ENCODE measurements at places on chromosomes 2 and 18.

GRCh38 chr2:48792030-48792429 lies 36.5 kb upstream of the LHCGR start:
- no peak for DNase-seq

DNA sequence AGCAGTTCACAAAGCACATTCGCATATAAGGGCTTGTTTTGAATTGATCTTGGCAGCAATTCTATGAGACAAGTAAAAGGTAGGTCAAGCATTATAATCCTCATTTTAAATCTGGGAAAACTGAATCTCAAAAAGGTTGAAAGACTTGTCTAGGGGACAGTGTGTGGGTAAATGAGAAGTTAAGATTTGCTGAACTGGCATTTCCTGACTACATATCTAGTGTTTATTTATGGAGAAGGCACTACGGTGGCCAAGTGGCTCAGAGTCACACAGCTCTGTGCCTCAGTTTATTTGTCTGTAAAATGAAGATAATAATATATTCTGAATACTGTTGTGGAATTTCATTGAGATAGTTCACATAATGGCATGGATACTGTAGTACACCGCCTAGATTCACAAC lies 16.3 kb upstream of the IL1RN start:
- no peak for DNase-seq

DNA sequence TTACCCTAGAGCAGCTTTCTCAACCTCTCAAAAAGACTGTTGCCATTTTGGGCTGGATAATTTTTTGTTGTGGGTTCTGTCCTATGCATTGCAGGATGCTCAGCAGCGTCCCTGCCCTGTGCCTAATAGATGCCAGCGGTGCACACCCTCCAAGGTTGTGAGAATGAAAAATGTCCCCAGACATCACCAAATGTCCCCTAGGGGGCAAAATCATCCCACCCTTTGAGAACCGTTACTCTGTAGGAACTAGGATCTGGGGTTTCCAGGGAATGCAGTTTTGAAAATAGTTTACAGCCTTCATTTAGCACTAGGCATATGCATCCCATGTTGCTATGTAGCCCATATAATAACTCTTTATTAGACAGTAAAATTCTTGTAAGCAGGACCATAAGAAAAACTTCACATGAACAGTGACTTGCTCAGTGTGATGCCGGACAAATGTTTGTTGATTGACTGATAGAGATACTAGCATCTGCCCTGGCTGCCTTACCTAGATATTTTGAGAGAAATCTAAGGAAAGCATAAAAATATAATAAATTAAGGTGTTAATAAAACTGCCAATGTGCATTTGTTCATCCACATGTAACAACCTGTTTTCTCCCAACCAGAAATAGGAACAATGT lies 79.2 kb upstream of the EPC2 start:
- DNase-seq: no peak

- no peak for DNase-seq
Observed at GRCh38 chr2:47118581-47118980, 36.5 kb downstream of the STPG4 start.

GRCh38 chr2:190696792-190697398 lies 48.0 kb downstream of the NAB1 start:
- DNase-seq: no peak

- no peak for DNase-seq
Observed at GRCh38 chr2:156464106-156464505, 27.9 kb downstream of the GPD2 start.

DNA sequence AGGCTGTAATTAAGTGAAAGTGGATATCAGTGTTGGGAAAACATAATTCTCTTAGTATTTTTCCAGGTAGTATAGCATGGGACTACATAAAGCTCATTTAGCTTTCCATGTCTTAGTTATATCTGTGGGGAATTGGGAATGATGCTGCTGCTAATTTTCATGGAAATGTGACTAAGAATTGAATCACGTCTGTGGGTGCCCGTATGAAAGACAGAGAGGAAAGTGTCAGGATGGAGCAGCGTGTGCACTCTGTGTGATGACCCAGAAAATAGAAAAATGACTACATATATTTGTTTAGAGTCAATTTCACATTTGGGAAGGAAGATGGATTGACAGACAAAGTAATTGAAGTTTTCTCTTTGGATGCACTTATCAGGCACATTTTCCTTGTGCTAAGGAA lies 212.1 kb downstream of the PTPRM start:
- no peak for DNase-seq

GRCh38 chr2:232103140-232103737 lies 141.7 kb downstream of the DIS3L2 start:
- DNase-seq: no peak

DNA sequence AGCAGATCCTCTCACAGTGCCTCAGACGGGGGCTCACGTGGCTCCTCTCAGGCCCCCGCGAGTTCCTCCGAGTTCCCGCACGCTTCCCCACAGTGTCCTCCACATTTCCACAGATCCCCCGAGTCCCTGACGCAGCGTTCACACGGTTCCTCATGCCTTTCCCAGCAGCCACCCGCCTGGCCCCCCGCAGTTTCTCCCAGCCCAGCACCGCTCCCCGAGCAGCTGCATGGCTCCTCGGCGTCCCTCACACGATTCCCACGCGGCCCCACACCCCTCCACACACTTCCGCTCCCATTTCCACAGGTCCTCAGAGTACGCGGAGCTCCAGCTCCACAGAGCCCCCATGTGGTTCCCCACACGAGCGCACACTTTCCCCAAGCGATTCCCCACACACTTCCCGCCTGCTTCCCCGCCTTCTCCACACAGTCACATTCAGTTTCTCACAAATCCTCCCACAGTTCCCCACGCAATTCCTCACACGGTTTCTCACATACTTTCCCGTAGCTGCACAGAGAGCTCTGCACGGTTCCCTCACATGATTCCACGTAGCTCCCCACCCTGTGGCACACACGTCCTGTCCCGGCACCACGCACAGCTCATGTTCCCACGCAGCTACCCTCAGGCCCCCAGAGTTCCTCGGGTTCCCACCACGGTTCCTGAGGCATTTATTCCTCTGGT lies 39.9 kb downstream of the KIF1A start:
- DNase-seq: no peak

DNA sequence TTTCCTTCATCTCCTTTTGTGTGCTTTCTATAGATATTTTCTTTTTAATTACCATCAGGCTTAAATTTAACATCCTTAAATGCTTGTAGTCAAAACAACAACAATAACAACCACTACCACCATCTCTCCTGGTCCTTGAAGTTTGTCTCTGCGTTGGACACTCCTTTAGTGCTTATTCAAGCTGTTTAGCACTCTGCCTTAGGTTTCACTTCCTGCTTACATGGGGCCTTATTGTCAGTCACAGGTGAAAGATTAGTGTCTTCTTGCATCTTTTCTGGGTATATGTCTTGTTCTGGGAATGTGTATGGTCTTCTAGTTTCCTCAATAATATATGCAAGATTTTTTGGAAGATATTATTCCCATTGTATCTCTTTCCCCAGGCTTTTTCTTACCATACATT lies 240.1 kb upstream of the NXPH2 start:
- DNase-seq: no peak

DNA sequence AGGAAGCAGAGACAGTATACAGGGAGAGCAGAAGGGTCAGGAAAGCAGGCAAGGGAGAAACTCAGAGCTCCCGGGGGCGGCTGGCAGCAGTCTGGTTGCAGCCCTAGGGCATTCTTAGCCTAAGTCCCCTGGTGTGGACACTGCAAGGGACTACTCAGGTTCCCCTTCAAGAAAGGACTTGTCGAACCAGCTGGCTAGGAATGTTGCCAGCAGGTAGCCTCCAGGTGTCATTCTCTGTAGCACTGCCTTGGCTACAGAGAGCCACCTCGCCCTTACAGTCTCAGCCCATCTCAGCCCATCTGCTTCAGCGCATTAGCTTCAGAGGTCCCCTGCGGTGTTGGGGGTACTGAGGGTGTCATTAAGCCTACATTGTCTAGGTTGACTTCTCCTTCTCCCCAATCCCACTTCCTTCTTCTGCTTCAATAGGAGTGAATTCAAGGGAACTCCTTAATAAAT lies 11.3 kb upstream of the TMSB10 start:
- DNase-seq: no peak

DNA sequence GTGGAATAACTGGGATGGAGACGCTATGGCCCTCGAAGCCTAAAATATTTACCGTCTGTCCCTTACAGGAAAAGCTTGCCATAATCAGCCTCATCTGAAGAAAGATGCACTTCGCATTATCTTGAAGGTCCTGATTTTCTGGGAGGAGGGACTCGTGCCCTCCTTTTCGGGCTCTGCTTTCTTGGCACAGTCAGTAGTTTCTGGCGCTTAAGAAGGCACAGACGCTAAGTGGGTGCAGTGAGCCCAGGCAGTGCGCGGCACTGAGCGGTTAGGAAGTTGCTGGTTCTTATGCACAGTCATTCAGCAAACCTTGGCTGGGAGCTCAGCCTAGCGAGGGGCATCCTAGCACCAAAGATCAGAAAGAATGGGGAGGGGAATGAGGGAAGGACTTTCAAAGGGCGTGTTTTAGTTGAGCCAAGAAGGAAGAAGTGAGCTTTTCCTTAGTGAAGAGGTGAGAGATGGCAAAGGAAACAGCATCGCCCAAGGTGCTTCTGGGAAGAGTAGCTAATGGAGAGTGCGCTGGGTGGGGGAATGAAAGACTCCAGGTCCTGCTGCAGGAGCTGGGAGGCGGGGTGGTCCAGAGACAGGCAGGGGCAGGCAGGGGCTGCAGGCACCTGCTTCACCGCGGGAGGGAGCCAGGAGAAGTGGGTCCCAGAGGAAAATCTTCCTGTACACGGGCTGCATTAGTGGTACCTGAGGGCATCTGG lies 64.1 kb downstream of the ZCCHC2 start:
- no peak for DNase-seq

DNA sequence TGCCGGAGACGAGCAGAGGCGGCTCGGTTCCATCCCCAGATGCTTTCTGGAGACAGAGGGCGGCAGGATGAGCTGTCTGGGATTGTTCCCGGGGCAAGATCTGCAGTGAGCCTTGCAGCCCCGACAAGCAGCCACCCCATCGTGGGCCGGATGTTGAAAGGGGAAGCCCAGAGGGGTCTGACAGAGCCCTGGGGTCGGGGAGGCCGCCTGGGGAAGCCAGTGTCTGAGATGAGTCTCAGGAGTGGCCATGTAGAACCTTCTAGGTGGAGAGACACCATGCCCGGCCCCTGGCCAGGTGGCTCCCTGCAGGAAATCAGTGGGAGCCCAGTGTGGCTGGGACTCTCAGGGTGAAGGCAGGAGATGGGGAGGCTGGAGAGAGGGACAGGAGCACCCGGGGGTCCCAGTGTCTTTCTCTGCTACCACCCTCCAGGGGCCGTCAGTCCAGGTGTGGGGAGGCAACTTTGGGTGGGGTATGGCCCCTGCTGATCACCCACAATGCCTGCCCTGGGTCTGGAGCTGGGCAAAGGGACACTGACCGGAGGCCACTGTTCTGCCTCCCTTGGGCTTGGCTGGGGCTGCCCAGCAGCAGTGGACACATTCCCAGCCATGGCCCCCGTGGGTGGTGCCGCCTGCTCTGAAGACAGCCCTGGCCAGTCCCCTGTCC lies 128.3 kb upstream of the HS6ST1 start:
- no peak for DNase-seq

DNA sequence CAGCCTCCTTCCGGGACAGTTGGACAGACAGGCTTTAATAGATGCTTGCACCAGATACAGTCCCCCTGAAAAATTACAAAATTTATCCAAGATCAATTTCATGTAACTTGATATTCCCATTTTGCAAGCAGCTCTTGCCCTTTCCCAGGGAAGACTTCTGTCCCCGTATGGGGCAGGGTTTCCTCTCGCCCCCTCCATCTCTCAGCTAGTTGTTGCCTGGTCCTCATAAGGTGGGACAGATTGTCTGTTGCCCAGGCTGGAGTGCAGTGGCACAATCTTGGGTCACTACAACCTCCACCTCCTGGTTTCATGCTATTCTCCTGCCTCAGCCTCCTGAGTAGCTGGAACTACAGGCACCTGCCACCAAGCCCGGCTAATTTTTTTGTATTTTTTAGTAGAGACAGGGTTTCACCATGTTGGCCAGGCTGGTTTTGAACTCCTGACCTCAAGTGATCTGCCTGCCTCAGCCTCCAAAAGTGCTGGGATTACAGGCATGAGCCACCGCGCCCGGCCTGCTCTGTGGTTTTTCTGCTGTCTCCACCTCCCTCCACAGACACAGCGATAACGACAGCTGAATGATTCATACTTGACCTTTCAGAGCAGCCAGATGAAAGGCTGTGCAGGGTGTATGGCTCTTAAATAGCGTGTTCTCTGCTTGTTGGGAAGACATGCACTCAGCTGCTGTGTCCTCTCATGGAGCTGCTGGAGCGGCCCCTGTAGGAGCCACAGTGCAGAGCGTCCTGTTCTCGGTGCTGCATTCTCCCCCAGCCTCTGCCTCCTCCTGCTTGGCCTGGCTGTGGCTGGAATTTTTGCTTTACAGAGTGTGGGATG lies 61.4 kb downstream of the TTC39C start:
- DNase-seq: no peak

- DNase-seq: no peak
Observed at GRCh38 chr18:42730272-42730671, 385.2 kb downstream of the RIT2 start.

DNA sequence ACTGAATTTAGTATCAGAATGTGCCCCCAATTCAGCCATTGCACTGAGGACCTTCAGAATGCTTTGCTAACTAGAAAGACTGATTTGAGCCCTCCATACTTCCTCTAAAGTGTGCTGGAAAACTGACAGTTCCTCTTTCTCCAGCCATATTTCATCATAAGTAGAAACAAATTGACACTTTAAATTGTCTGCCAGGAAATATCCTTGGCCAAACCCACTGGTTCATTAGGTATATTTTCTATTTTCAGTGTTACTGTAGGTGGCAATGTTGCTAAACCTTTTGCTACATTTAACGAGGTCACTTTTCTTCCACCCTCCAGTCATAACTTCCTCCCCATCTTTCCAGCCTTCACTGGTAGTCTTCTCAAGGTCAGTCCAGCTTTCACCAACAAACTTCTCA lies 21.5 kb downstream of the SP5 start:
- DNase-seq: no peak

- no peak for DNase-seq
Observed at GRCh38 chr18:38241216-38241615, 675.6 kb upstream of the CELF4 start.

DNA sequence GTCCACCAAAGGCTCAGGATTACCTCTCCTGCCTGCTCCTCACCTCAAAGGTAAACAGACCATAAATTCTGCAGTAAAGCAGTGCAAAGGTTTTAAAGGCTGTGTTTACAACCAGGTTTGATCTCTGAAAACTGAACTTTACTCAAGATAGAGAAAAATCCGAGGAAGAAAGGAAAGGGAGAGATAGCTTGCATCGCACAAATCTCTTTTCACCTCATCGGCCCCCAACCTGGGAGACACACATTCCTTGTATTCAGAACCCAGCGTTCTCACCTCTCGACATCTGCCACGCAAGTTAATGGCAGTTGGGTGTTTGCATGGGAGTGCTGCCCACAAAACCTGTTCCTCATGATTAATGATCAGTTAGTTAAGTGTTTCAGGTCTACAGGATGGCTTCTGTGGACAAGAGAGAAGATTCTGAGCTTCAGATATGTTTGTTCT lies 72.6 kb downstream of the GATA6 start:
- DNase-seq: no peak

Data from NCI-H1417 treated with DMSO at 0.1 percent for 48 hours (cell line).